Activated CD4-positive, alpha-beta T cell treated with anti-CD3 and anti-CD28 coated beads for 36 hours (primary cell): ENCODE measurements at places on chromosomes 2 and 18.

GRCh38 chr18:35623255-35623654 is 41.7 kb downstream of the GALNT1 start:
- no peak for DNase-seq

DNA sequence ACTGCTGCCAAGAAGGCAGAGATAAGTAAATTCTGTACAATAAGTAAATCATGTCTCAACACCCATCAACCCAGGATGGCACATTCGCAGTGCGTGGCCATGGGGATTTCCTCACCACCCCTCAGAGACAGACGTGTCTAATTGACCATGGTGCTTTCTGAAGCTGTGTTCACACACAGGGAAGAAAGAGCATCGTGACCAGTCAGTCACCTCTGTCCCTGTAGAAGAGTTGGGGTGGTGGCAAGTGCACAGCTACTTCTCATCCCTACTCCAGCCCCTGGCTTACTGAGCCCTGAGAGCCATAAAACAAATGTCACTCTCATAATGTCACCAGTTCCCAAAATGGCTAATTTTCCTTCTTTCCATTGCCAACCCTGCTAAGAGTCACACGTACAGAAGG is 31.3 kb upstream of the MLPH start:
- no peak for DNase-seq

DNA sequence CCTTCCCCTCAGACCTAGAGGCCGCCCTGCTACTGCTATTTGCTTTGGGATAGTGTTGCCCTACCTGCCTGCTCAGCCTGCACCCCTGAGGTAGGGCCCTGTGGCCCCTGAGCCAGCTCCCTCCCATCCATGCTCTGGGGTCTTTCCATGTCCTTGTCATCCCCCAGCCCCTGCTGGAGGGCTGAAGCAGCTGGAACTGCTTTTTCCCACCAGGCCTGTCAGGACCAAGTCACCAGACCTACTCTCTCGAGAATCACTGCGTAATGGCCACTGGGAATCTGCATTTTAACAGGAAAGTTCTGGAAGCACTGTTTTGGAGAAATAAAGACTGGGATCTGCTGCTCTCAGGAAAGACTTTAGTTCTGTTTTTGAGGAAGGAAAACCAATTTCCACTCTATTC is 20.2 kb upstream of the SLC35F6 start:
- DNase-seq, result no peak

DNA sequence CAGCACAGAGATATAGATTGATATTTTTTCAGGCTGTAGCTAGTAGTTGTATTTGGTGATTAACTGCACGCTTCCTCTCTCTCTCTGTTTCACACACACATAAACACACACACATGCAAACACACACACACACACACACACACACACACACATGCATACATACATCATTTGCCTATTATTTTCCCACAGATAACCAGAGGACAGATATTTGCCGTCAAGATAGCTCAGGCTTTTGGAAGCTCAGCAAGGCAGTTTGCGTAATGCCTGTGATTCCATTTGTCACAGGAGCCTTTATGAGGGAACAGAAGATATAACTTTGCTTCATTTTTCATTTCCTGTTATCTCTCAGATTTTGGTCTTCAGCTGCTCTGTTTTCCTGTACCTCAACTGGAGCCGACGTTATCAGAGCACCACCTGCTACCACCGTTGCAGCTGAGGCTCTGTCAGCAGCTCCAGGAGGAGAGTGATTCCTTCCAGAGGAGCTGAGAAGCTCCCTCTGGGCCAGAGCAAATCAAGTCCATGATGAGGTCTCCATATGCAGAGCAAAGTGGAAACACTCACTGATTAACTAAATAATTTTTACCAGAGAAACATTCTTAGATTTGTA is 341.9 kb upstream of the PIK3C3 start:
- DNase-seq, result no peak
